ENCODE measurements at places on chromosomes 3 and 15.
A peak's percentile ranks its signal among the peaks of the same experiment; 100 is the strongest.

GRCh38 chr15:44882499-44882968 is 74.0 kb upstream of the TERB2 start:
- DNase-seq, result no peak

GRCh38 chr3:63674586-63674985 is 22.1 kb downstream of the SNTN start:
- DNase-seq, result no peak

DNA sequence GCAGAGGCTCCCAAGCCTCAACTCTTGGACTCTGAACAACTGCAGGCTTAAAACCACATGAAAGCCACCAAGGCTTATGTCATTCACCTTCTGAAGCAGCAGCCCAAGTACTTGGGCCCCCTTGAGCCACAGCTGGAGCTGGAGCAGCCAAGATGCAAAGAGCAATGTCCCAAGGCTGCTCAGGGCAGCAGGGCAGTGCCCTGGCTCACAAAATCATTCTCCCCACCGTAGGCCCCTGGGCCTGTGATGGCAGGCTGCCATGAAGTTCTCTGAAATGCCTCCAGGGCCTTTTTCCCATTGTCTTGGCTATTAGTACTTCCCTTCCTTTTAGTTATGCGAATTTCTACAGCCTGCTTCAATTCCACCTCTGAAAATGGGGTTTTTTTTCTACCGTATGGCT is 83.4 kb downstream of the DCLK3 start:
- DNase-seq, result no peak

DNA sequence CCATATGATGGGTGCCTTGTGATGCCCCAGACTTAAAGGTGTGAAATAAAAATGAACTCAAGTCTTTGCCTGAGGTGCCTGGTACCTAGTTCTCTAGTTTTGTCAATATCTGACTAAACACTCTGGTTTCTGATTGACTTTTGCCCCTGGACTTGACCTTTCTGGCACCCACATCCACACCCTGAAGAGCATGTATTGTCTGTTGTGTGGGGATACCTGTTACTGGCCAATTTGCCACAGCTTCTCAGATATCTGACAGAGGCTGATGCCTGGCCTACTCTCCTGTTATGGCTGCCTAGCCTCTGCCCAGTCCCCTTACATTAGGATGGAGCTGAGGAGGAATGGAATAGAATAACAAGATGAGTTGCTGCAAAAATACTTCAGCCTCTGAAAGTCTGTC is 3.6 kb downstream of the ZBTB38 start:
- DNase-seq, result no peak

GRCh38 chr3:111954228-111954990 is 24.4 kb upstream of the ABHD10 start:
- no peak for DNase-seq

DNA sequence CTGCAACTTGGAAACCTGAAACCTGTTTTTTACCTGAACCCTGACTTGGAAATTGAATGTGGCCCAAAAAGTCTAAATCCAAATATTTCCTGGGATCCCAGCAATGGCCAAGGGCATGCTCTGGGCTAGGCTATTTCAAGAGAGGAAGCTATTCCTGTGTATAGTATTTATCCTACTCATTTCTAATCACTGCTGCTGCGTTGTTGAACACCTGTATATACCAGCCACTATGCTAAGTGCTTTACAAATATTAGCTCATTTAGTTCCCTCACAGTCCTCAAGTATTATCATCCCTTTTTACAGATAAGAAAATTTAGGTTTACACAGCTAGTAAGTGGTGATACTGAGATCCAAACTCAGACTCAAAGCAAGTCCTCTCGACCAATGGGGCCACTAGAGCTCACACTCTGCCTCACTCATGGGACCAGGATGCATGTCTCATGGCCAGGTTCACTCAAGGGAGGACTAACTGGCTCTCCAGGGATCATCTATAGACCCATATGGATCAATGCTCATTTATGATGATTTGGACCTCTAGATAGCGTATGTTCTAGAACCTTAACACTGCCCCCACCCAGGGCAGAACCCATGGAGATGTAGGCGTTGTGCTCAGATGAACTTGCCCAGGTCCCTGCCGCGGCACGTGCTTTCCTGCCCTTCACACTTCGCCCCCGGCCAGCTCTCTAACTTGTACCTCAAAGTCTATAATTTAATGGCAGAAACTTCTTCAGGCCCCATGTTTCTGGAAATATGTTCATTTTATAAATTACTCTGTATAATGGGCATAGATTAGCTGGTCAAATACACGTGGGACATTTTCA is 2.6 kb upstream of the CCR4 start:
- DNase-seq, result no peak

GRCh38 chr3:17300441-17300840 is 415.7 kb downstream of the PLCL2 start:
- DNase-seq, result no peak

GRCh38 chr15:39188930-39189329 is 391.9 kb upstream of the THBS1 start:
- no peak for DNase-seq

- no peak for DNase-seq
These were observed 36.0 kb upstream of the IDH2 start for GRCh38 chr15:90138071-90138833.

- no peak for DNase-seq
These were observed 30.5 kb downstream of the CLASP2 start for GRCh38 chr3:33687406-33688010.

GRCh38 chr3:64856106-64856505 is 168.3 kb upstream of the ADAMTS9 start:
- no peak for DNase-seq

DNA sequence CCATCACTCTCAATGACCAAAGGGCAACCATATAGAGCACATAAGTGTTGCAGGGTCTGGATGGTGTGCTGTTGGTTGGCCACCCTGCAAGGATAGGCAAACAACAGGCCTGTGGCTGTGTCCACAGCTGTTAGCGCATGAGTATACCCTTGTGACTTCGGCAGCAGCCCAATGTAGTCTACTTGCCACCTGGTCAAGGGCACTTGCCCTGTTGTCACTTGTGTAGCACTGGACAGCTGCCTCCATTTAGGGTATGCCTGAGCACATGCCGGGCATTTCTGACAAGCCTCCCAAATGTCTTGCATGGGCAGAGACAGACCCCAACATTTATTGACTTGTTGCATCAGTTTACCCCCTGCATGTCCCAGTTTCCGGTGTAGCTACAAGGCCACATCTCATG is 12.8 kb downstream of the CCRL2 start:
- DNase-seq, result no peak

DNA sequence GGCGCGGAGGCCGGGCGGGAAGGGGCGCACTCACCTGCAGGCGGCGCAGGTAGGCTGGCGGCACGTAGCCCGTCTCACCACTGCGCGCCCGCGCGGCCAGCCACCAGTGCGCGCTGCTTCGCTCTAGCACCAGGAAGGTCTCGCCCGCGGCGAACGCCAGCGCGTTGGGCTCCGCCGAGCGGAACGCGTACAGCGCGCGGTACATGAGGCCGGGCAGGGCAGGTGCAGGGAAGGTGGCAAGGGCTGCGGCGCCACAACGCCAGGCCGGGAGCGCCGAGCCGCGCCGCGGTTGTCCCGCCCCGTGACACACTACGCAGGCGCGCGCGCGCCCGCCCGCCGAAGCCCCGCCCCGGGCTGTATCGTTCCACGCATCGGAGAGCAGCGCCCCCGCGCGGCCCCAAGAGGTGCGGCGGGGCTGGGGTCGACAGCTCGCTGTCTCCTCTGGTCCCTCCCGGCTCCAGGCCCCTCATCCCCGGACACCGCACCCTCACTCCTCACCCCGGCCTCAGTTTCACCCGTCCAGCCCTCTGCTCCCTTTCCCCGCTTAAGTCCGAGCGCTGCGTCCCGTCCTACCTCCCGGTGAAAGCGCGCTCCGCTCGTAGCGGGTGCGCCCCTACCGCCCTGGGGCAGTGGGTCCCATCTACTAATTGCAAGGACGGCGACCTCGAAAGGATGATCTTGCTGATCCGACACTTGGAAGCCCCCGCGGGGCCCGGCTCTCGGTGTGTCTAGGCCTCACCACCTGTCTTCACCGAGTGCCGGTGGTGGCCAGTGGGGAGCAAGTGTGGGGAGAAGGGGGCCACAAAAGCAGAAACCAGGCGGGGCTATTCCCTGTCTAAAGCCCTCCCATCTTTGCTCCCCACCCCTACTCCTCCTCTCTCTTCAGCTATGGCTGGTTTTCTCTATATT is at the start of gene NCKIPSD:
NCKIPSD (minus strand) TSS at position 313 of the 909 bp plus-strand sequence; CDS start at position 205, 108 bp downstream.
- DNase-seq, result peak; percentile 86

DNA sequence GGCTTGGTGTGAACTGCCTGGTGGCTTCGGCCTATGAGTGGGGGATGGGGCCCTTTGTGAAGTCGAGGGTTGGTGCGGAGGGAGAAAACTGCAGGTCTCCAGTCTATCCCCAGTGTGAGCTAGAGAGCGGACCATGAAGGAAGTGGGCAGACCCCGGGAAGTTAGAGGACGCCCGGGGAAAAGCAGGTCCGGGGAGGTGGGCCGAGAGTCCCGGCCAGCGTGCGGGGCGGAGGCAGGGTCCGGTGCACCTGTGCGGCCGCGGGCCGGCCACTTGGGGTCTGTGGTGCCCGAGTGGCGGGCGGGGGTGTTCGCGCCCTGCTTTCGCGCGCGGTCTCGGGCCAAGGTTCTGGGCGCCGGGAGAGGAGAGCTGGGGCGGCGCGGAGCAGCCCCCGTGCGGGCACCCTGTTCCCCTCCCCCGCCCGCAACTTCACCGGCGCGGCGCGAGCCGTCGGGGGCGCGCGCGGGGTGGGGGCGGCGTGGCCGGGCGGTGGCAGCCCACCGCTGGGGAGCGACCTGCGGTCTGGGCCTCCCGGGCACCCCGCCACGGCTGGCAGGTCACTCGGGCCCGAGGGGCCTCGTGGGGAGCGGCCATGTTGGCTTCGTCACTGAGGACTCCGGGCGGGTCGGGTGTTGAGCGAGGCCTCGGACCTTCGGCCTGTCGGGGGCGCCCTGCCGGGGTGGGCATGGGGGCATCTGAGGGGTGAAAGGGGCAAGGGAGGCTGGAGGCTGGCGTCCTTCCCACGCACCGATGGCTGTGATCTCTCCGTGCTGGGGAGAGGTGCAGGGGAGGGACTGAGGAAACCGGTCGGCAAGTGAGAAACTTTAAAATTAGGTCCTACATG is 4.8 kb downstream of the UBE2E1 start:
- DNase-seq, result no peak

- no peak for DNase-seq
These were observed 92.0 kb downstream of the SYNPR start for GRCh38 chr3:63370094-63370493.

DNA sequence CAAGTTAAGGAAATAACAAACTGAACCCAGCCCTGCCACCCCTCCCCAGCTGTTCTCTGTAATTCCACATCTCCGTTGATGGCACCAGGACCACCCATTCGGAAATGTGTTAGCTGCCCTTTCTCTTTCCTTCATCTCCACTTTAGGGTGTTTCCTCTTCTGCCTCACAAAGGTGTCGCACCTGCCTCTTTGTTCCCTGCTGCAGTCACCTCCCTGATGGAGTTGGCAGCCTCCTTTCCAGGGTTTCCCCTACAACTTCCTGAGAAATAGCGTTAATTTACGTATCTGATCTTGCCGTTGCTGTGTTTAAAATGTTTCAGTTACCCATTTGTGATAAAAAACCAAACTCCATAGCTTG is 57.3 kb downstream of the GPR171 start:
- no peak for DNase-seq

DNA sequence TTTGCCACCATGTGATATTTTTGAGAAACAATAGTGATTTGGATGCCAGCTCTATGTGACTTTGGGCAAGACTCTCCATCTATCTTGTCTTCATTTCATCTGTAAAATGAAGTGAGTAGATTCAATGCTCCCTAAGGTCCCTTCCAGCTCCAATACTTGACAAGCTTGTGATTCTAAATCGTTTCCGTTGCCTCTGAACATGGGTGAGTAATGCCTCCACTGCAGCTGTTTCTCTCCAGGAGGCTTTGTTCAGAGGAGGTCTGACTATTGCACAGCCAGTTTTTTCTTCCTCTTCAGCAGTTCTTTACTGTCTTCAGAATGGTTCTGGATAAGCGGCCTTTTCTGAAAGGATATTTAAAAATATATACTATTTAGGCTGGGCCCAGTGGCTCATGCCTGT is 14.8 kb upstream of the TMOD3 start:
- DNase-seq, result no peak

DNA sequence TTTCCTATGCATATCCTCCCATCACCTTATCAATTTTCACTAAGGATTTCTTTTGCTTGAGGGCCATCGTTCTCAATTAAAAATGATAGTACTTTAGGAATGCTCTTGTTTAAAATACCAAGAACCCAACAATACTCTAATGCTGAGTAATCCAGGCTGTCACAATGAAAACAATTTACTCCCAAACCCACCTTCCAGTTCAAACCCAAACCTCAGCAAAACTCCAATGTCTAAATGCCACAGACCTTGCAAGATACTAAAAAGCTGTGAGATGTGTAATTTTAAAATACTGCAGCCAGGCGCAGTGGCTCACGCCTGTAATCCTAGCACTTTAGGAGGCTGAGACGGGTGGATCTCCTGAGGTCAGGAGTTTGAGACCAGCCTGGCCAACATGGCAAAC is 889.8 kb downstream of the ROBO1 start:
- DNase-seq, result no peak

DNA sequence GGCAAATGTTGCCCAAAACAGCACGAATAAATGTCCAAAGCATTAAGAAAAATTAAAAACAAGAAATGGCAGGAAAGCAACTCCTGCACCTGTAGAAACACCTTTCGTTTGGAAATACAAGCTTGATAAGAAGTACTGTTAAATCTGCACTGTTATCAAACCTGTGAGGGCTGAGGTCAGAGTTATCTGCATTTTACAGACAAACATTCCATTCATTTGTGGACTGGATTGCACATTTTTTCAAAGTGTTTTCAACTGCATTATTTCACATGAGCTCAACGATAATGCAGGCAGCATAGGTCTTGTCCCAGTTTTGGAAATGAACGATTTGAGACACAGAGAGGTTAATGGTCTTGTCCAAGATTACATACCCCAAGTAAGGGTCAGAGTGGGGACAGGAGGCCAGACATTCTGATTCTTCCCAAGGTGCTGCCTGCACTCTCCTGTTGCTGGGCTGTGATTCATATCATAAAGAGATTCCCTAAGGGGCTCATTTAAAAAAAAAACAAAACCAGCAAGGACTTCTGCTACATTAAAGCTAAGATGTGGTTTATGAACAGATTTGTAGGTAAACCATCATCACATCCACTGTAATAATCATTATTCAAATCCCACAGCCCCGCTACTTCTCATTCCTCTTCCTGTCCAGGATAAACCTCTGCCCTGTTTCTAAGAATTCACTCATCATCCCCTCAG is 13.0 kb downstream of the GUCA1C start:
- no peak for DNase-seq

- DNase-seq, result no peak
These were observed 13.2 kb upstream of the COL8A1 start for GRCh38 chr3:99625237-99625622.

- no peak for DNase-seq
These were observed 6.1 kb downstream of the AMOTL2 start for GRCh38 chr3:134367869-134368750.

Data from activated T-helper 1 cell treated with anti-CD3 and anti-CD28 coated beads, Interleukin-2, amount 50 U/mL, for 16 hours (primary cell).